ENCODE measurements at places on chromosomes 2 and 18.

GRCh38 chr18:13313006-13313686 is 94.6 kb downstream of the LDLRAD4 start:
- DNase-seq, result no peak

- no peak for DNase-seq
Observed at GRCh38 chr2:223801736-223802135, 35.6 kb downstream of the AP1S3 start.

- DNase-seq, result no peak
Observed at GRCh38 chr2:182372661-182373060, 54.2 kb downstream of the PDE1A start.

DNA sequence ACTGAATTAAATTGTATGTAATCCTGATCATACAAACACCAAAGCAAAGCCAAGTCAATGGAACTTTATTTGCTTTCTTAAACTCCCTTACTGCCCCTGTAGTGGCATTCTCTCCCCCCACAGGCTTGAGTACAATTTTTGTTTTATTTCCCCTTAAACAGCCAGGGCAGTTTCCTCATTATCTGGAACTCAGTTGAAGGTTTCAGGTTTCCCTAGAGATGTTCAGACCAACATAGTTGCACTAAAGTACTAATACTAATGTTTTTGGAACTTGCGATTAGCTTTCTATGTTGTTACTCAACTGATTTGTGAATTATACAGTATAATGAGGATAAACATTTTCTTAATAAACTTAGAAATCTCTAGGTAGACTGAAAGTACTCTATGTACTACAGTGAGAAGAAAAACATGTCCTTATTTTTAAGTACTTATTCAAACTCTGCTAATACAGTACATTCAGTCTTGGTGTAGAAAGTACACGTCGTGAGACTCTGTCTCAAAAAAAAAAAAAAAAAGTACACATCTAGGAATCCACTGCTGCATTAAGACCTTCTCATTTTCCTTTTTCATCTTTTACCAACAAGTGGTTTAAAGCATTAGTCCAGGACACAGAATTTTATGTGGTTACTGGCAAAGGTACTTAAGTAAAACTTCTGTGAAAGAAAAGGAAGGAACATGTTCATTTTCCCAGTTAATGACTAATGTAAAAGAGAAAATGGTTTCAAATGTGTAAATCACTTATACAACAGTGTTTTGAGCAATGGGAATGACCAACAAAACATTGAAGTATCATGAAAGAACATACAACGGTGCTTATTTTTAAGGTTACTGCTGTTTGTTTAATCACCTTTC is 209.5 kb upstream of the SMAD7 start:
- DNase-seq, result no peak

GRCh38 chr2:212052412-212053159 is 486.0 kb downstream of the ERBB4 start:
- no peak for DNase-seq

GRCh38 chr2:46632349-46632748 is 153.0 kb downstream of the TMEM247 start:
- peak; percentile 56 for DNase-seq

DNA sequence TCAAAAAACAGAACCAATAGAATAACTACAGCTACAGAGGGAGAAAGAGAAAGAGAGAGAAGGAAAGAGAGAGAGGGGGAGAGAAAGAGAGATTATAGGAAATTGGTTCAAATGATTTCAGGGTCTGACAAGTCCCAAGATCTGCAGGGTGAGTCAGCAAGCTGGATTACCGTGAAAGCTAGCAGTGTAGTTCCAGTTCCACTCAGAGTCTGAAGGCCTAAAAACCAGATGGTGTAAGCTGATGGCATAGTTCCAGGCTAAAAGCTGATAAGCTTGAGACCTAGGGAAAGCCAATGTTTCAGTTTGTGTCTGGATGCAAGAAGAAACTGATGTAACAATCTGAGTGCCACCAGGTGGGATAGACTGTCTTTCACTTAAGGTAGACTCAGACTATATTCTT is 397.7 kb downstream of the TRIB2 start:
- peak; percentile 40 for DNase-seq

DNA sequence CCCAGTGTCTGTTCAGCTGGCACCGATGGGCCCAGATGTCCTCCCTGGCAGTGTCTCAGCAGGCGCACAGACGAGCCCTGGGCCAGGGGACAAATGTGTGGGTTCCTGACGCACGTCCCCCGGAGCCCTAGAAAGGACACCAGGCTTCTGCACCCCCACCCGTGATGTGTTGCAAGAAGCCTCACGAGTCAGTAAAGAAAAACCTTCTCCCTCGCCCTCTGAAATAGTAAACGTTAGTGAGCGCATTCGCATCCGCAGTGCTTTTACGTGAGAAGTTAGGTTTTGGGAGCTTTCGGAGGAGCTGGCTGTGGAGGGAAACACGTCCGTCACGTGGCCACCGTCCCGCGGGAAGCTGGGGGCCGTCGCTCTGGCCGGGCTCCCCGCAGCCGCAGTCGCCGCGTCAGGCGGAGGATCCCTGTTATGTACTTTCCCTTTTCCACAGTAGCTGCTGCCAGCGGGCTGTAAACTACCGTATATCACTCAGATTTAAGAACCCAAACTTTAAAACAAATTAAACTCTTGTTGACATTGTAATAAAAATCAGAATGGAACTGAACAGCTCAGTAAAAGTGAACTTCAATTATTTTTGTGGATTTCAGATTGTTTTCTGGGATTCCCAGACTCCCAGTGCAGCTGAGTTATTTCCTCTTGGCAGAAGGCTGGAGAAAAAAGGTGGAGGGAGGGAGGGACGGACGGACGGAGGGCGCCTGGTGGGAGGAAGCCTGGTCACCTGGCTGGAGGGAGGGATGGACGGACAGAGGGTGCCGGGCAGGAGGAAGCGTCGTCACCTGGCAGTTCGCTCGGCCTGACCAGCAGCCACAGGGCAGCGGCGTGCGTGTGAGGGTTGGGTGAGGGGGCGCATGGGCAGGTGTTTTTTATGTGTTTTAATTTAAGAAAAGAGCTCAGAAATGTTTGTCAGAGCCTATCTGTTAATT is 112.1 kb downstream of the NFATC1 start:
- no peak for DNase-seq

DNA sequence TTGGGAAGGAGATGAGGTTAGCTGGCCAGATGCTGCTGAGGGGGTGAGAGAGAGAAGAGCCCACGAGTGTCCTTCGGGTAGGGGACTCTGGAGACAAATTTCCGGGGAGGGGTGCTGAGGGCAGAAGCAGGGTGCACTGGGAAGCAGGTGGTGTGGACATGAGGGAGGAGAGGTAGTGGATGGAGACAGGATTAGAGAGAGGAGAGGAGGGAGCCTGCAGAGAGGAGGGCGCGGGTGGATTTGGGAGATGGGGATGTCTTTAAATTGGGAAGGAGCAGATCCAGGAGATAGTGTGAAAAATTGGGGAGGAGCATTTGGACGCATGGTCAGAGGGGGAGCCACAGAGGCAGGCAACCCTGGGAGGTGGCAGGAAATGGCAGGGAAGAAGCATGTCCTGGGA is 154.7 kb downstream of the DYSF start:
- peak; percentile 9 for DNase-seq

DNA sequence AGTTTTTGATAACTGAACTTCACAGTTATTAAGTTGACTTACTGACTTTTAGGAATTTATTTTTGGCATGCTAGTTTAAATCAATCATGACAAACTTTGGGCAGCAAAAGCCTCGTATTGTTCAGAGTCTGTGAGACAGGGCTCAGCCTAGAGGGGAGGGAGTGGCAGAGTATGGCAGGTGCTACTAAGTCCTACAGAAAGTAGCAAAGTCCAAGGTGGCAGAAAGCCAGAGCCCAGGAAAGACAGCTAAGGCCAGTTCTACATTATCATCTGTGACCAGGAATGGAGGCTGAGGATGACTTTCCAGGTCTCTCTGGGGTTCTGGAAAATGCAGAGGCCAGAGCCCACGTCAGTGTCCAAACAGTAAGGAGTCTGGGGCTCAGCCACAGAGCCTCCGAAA is 34.2 kb downstream of the CHST10 start:
- no peak for DNase-seq

DNA sequence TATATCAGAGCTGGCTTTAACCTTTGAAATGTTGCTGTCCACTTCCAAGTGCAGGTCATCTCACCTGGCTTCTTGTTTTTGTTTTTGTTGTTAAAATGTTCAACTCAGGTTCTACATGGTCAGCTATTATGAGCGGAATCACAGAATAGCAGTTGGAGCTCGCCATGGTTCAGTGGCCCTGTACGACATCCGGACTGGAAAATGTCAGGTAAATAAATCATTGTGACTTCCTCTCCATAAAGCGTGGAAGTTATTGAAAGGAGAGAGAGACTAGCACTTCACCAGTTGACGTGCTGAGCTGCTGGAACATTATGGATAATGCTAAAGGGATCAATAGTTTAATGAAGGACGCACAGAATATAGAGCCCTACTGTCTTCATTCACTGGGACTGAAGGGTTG is 184.6 kb upstream of the BOD1L2 start:
- DNase-seq, result no peak

GRCh38 chr2:216195565-216196029 is 86.4 kb downstream of the XRCC5 start:
- DNase-seq, result no peak

- no peak for DNase-seq
Observed at GRCh38 chr2:4947911-4948310, 744.3 kb upstream of the SOX11 start.

- peak; percentile 30 for DNase-seq
Observed at GRCh38 chr2:175036582-175037018, 31.4 kb upstream of the CHN1 start.

DNA sequence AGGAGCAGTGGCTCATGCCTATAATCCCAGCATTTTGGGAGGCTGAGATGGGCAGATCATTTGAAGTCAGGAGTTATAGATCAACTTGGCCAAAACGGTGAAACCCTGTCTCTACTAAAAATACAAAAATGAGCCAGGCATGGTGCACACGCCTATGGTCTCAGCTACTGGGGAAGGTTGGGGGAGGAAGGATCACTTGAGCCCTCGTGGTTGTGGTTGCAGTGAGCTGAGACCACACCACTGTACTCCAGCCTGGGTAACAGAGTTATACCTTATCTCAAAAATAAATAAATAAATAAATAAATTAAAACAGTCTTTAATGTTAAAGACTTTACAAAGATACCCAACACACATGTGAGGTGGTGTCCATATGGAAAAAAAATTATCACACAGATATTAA is 134.0 kb downstream of the C2orf74 start:
- no peak for DNase-seq

DNA sequence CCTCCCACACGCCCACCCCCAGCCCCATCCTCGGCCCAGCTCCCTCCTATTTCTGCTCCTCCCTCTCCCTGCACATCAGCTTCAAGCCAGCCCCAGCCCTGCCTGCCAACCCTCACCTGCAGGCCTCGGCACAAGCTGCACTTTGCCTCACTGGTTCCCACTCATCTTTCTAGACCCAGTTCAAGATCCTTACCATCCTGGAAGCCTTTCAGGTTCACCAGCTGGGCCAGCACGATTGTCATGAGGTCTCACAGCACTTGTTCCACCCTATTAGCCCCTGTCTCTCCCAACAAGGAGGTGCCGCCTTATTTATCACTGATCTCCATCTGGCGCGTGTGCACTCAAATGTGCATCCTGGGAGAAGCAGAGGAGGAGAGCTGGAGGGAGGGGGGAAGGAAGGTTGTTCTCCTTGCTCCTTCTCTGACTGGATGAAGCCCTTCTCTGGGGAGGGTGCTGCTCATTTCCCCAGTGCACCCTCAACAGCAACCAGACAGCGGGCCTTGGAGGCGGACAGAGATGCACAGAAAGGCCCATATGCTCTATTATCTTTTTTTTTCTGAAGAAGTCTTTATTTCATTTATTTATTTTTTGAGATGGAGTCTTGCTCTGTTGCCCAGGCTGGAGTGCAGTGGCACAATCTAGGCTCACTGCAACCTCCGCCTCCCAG is 15.5 kb upstream of the BIN1 start:
- DNase-seq, result no peak

DNA sequence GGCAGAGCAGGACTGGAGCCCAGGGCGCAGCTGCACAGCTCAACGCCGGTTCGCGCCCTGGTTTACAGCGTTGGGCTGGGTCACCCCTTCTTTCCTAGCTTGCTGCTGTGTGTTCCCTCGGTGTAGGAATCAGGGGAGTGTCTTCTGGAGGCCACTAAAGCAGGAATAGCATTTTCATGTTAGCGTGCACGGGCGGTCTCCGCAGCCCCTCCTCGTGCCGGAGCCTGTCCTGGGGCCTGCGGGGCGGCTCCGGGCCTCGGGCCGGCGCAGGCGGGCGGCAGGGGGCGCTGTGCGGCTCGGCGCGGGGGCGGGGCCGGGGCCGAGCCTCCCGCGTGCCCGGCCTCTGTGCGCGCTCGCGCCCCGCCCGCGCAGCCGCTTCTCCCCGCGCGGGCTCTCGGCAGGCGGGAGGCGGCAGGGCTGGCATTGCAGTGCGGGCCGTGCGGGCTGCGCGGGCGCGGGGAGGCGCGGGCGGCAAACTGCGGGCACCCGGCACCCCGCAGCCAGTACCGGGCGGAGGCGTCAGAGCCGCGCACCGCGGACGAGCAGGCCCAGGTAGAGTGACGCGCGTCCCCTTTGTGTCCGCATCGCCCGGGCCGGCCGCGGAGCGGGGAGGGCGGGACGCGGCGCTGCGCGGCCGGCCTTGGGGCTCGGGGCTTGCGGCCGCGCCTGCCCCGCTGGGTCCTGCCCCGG is at the start of gene RNF144A:
RNF144A (plus strand) TSS at position 342 of the 690 bp plus-strand sequence. CDS start 79,515 bp downstream, outside the sequence.
- peak; percentile 99 for DNase-seq

DNA sequence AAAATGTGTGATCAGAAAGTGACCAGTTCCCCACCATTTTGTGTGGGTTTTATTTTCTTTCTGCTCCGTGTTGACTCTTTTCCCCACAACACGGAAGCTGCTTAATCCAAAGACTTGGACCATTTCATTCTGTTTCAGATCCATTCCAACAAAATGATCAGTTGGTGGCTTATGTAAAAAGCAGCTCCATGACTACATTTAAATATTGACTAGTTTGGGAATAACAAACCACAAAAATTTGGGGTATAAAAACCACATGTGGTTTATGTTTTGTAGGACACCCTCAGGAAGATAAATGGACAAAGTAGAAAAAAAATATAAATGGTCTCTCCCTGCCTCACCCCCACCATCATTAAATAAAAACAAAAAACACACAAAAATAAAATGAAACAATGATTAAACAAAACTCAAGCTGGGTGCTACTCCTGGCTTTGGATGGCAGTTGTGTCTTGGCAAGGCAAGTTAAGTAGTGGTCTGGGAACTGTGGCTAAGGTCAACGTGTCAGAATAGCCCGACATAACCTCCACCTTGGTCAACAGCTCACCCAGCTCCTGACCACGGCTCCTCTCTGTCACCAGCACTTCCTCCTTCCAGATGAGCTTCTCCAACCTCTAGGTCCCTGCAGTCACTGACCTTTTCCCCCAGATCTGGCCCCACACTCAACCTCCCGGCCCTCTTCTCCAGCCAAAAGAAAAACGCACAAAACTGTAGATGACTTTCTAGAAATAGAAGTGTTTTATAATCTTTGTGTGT is 12.8 kb upstream of the WIPF1 start:
- DNase-seq, result no peak

GRCh38 chr2:170966648-170967396 is 37.8 kb downstream of the GORASP2 start:
- DNase-seq, result peak; percentile 65

- DNase-seq, result no peak
Observed at GRCh38 chr18:57210716-57211411, 64.0 kb downstream of the BOD1L2 start.

GRCh38 chr18:78145096-78145495 is 834.5 kb upstream of the SALL3 start:
- DNase-seq, result no peak
